Left kidney (tissue), 8 donors: ENCODE measurements at places on chromosomes 2 and 18.

DNA sequence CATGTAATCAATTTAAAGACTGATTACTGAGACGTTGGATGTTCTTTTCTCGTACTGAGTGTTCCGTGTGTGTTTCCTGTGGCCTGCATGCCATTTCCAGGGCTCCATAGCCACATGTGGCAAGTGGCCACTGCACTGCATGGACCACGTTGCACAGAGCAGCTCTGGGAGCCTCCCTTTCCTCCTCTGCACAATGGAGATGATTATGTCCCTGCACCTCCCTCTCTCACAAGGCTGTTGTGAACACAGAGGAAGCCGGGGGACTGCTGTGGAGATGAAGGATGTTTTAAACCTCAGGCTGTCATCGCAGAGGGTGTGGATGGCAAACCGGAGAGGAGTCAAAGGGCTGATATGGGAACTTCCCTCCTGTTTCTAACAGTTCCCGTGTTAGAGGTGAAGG, 87.7 kb downstream of the TGOLN2 start:
- no peak for DNase-seq

- no peak for DNase-seq
Observed at GRCh38 chr2:215466097-215466909, 30.4 kb upstream of the FN1 start.

DNA sequence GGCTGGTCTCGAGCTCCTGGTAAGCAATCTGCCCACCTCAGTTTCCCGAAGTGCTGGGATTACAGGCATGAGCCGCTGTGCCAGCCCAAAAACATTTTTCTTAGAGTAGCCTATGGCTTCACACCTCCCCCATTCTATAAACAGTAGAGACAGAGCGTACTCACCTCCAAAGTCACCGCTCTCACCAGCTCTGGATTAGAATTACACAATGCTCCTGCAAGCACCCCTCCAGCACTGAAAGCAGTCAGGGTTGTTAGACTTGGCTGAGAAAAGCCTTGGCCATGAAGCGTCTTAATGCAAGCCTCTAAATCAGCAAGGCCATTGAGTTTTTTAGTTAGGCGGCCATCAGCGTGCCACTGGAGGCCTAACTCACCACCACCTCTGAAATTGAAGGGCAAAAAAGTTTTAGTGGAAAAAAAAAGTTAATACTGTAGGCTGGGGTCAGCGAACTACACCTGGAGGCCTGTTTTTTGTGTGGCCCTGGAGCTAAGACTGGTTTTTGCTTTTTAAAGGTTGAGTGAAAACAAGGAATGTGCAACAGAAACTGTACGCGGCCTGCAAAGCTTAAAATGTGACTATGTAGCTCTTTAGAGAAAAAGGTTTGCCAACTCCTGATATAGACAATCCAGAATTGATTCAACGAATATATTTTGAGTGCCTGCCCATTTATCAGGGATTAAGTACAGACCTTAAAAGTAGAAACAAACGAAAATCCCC, 34.6 kb downstream of the PREPL start:
- DNase-seq, result no peak

- DNase-seq, result no peak
Observed at GRCh38 chr2:145197944-145198343, 678.0 kb upstream of the ZEB2 start.

GRCh38 chr2:23492337-23492675, 107.3 kb downstream of the KLHL29 start:
- no peak for DNase-seq
